Activated naive CD4-positive, alpha-beta T cell treated with anti-CD3 and anti-CD28 coated beads for 36 hours (primary cell): ENCODE measurements at places on chromosomes 7 and 10. TPM values are rescaled to one million over a fixed set of nuclear protein-coding genes. Genes with fewer than 3 reads are reported as not detected.

The CYP2C18 gene
- 0.36 TPM for total RNA-seq

The NKX1-2 gene
- not detected for total RNA-seq

The CAV1 gene
- 0.35 TPM for total RNA-seq

- DNase-seq, result no peak
These were observed 7.5 kb upstream of the CLDN4 start for GRCh38 chr7:73823257-73823656.

GRCh38 chr7:30584415-30584814, 10.3 kb upstream of the GARS1 start:
- DNase-seq, result no peak

GRCh38 chr10:58486821-58487220, 25.9 kb upstream of the BICC1 start:
- no peak for DNase-seq

GRCh38 chr7:3333861-3334260, 32.8 kb downstream of the SDK1 start:
- DNase-seq, result no peak

DNA sequence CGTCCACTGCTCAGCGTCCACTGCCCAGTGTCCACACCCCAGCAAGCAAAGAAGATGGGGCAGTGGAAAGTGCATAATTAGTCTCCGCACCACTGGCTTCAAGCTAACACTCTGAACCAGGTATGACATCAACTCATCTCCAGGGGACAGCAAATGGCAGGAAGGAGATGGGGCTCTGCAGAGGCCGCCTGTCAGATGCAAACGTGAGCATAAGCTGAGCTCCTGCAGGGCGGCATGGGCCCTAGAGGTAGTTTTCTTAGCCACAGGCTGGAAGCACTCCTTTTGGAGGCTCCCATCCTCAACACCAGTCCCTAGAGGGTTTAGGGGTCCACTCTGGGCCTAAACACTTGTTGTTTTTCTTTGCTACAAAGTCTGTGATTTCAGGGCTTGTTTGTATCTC, 335.8 kb upstream of the MKI67 start:
- no peak for DNase-seq

DNA sequence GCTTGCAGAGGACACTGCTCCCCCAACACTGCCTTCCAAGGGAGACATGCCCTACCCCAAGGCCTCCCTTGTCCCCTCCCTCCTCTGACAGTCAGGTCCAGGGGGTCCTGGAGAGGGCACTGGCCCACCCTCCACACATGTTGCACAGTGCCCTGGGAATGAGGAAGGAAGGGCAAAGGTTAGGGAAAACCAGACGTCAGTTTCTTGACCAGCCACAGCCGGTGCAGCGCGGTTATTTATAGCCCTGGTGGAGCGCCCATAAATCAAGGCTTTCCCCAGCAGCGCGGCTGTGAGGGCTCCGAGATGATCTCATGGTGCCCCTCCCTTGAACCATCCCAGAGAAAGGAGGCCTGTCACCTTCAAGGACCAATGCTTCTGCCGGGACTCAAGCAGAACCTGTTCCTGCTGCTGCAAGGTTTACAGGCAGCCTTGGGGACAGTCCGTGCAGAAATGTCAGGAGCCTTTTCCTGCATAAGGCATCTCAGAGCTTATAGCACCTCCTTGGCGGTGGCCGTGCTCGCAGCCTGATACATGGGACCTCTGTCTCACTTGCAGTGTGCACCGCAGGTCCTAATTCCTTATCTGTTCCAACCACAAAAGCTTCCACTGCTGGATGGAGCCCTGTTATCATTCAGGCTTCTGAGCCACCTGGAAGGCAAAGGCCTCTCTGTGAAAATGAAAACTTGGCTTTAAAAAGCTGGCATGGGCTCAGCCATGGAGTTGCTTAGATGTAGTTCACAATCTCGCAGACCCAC, 127.3 kb downstream of the LHPP start:
- DNase-seq, result no peak

- no peak for DNase-seq
These were observed 28.3 kb upstream of the SVOPL start for GRCh38 chr7:138729444-138729843.

DNA sequence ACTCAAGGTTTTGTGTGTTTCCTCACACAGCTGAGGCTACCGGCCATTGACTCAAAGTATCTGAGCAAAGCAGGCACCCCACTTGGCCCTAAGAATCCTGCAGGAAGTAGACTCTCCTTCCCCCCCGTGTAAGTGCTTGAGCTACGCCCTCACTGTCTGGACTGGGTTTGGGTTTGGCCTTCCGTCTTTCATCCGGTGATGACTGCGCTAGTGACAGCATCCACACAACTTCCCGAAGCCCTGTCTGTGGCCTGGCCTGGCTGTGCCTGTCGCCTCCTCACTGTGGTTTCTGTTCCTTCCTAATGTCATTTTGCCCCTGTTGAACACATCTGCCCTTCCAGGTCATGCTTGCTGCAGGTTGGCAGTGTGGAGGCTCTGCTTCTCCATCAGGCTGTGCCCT, 14.5 kb downstream of the C7orf57 start:
- DNase-seq, result no peak
